ENCODE measurements at places on chromosomes 11 and 22.

DNA sequence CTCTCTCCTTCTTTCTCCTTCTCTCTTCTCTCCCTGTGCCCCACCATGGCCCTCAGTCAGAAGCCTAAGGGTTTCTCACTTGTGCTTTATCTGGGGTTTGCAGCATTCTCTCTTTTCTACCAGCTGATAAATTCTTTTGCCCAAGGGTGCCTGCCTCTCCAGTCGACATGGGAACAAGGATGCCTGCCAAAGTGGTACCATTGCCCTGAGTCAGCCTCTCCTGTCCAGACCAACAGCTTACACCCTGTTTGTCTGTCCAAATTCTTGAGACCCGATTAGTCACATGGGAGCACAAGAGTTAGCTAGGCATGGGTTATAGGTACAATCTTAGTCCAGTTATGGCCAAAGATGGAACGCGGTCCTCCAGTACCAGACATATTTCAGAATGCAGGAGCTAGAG lies 242.7 kb downstream of the LARGE1 start:
- DNase-seq = no peak

- DNase-seq = no peak
Measured at GRCh38 chr22:44449061-44449682, 48.9 kb downstream of the RTL6 start.

GRCh38 chr11:115141231-115142114 lies 362.7 kb downstream of the CADM1 start:
- no peak for DNase-seq

DNA sequence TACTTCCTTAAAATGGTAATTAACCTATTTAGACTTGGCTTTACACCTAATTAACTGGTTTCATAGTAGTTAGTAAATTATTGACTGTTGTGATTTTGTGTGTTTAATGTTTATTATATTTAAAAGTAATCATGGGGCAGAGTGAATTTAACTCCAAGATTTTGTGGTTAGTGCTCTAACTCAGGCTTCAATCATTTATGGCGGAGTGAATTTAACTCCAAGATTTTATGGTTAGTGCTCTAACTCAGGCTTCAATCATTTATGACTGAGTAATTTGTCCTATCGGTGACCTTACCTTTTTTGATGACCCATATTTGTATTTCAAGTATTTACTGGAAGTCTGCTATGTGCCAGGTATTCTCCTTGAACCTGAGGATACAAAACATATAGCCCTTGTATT lies 7.2 kb downstream of the PRRG4 start:
- no peak for DNase-seq

DNA sequence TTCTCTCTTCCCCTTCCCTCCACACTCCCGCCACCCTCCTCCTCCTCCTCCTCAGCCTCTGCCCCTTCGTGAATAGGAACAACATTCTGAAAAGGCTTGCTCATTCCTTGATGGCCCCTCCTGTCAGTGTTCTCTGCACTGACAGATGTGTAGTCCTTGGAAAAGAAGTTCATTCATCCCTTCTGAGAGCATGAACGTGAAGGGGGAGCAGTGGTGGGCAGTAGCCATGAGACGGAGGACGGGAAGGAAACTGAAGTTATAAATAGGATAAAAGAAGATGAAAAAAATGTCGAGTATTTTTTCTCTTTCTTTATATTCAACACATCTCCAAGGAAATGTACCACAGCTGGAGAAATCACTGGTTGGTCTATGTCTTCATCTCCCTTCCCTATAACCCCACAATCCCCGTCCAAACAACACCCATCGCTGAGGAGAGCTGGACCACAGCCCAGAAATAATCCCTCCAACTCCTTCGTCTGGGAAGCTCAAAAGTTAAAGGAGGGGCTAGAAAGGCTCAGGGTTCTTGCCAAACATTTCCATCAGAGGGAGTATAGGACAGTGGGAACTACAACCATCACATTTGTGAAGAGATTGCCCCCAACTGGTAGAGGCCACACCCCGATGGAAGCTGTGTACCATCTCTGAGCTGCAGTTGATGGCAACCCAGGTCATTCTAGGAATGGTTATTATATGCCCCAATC lies 33.5 kb downstream of the ETS1 start:
- DNase-seq = no peak

DNA sequence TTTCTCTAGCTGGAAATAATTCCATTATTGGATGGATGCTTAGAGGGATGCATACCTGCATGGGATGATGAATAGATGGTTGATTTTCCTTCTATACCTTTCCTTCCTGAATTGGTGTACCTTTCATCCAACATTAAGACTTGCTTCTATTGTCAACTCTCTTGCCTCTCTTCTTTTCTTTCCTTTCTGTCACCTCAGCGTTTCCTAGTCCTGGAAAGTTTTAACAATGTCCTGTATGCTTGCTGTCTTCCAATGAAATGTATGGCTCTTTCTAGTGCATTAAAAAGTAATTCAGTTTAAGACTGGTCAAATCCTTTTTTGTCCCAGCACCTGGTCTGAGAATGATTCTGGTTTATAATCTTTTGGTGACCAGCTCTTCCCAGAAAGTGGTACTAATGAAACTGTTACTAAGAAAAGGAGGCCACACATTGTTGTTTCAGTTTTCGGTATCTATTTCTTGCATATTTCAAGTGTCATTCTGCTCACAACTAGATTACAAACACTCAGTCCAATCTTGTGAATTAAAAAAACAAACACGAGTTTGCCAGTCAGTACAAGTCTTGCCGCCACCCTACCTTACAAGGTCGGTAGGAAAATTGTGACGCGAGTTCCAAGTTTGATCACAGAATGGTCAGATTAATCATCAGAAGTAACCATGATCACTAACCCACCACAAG lies 8.0 kb downstream of the POU2AF1 start:
- DNase-seq = no peak

- no peak for DNase-seq
Measured at GRCh38 chr11:9385327-9385899, 961 bp downstream of the IPO7 start.

DNA sequence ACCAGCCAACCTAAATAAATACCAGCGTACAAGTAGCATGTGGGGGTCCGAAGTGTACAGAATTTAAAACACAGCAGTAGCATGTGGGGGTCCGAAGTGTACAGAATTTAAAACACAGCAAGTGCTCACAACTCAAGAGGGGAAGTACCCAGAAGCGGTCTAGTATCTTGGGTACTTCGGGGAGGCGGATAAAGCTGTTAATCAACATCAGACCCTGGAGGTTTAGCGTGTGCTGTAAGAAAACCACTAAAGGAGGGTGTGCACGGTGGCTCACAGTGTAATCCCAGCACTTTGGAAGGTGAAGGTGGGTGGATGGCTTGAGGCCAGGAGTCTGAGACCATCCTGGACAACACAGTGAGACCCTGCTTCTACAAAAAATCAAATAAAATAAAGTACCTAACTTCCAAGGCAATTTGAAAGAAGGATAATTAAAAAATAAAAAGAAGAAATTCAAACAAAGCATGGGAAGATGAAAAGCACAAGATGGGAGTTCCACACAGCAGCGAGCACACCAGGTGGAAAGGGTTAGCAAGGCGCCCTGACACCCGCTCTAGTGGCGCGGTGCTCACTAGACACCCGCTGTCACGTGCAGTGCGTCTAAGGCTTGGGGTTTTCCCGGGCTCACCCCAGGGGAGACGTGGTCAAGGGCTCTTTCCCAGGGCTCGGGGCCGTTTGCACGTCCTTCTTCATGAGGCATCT lies 35.0 kb upstream of the MOB2 start:
- no peak for DNase-seq

DNA sequence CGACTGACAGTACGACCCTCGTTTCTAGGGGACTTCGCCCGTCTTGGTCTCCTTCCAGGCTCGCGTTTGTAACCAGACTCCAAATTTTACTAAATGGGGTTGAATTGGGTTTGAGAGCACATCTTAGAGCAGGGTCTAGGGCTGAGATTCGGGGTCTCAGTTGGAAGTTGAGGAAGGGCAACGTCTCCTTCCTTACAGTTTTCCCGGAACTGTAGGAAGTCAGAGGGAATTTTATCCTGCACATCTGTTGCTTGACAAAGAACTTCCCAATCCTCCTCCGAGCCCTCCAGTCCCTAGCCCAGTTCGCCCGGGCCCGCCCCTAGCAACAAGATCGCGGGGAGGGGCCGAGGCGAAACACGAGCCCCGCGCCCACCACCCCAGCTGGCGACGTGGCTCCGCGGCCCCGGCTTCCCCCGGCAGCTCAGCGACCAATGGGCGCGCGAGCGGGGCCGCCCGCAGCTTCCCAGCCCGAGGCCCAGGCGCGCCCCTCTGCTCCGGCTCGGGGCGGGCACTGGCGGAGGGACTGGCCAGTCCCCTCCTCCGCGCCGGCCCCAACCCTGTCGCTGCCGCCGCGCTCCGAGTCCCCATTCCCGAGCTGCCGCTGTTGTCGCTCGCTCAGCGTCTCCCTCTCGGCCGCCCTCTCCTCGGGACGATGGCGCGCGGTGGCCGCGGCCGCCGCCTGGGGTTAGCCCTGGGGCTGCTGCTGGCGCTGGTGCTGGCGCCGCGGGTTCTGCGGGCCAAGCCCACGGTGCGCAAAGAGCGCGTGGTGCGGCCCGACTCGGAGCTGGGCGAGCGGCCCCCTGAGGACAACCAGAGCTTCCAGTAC lies at the start of gene RCN1:
Gene RCN1 (plus strand): TSS at position 530 of the 826 bp plus-strand sequence. CDS start 123 bp downstream, at position 653.
- no peak for DNase-seq

DNA sequence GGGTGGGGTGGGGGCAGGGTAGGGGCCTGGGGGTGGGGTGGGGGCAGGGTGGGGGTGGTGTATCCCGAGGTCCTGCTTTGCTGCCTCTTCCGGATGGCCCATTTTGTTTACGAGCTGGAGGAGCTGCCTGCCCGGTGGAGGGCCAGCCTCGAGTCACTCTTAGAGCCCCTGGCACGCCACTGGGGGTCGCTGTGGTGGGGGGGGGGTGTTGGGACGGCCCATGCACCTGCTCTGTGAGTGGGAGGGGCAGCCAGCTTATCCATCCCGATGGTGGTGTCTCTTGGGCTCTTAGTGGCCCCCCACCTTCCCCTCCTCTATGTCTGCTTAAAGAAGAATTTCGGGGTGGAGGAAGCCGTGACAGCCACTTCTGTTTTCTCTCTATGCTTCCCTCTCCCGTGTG lies 24.6 kb downstream of the MRGPRD start:
- no peak for DNase-seq

DNA sequence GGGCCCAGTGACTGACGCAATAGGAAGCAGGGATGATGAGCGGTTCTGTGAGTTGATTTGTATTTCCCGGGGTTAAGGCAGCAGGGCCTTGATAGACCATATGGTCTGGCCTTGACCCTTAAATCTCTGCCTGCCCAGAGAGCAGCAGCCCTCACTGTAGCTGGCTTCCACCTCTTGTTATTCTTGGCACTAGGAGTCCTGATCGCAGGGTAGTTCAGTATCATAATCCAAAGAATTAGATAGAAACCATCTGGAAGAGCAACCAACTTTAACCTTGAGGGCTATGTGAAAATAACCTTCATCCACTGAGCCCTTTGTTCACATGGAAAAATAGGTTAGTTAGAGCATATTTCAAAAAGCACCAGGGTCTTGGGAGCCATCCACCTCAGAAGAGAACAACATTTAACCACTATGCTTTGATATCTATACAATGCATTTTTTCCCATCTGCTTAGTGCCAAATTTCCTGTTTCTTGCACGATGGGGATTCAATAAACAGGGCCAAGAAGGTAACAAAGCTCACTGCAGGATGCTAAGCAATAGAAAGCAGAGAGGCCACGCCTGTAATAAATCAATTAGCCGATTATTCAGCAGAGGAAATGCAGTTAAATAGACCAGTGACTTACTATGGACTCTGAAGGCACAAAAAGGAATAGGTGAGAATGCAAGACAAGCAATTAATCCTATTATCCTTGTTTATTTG lies 761.3 kb downstream of the OPCML start:
- no peak for DNase-seq

DNA sequence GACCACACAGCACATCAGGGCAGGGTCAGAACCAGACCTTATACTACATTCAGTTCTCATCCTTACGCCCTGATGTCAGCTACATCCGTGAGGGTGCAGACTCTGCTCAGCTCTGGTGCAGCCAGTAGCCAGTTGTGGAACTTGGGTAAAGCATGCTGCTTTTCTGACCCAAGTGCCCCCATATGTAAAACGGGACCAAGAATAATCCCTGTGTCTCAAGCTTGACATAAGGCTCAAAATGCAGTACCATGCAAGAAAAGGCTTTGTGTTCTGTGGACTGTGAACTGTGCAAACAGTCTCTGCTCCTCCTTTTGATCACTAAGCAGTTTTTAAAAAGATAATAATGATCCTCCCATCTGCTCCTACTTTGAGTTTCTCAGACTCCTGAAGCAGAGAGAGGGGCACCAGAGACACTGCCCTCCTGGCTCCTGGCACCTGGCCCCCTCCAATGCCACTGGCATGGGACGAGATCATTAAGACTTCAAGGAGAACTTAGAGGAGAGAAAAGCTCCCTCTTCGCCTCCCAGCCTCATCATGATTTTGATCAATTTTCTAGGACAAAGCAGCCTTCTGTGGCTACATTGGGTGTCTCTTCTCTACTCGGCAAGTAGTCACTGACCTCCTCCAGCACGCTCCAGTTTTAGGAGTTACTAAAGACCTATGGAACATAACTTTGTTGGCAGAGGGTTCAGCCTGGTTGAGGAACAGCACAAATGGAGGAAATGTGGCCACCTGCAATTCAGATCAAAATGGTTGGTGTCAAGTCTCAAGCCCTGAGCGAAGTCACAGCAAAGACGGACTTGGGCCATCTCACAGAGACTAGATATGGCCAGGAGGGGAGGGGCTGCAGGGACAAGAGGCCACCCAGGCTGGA lies 23.9 kb downstream of the IL10RA start:
- DNase-seq = no peak

DNA sequence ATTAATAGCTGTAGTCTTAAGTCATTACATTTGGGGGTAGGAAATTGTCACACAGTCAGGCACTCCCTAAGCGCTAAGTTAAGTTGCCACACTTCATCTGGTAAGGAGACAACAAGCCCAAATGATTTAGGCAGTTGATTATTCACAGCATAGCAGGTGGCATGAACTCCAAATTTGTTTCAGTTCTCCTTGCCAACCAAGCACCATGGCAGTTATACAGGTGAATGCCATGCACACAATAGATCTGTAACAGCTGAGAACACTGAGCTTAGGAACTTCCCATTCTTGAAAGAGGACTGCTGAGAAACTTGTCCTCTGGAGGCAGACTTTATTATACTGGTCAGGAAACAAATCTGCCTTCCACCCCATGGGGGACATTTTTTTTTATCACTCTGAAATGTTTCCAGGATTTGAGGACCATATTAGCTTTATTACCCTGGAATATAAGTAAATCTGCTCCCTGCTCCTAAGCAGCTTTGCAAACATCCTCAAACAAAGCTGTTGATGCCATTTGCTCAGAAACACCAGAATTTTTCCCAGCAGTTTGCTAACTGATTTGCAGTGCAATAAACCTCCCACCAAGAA lies 5.1 kb upstream of the INTS4 start:
- DNase-seq = no peak

Data from stimulated activated CD4-positive, alpha-beta T cell treated with anti-CD3 and anti-CD28 coated beads, Interleukin-1b, Interleukin-23, amount 100 ng/mL, for 24 hours (primary cell).